ENCODE measurements at places on chromosomes 5 and 9.

GRCh38 chr9:74322661-74323314 is 174.3 kb upstream of the RORB start:
- DNase-seq = no peak

DNA sequence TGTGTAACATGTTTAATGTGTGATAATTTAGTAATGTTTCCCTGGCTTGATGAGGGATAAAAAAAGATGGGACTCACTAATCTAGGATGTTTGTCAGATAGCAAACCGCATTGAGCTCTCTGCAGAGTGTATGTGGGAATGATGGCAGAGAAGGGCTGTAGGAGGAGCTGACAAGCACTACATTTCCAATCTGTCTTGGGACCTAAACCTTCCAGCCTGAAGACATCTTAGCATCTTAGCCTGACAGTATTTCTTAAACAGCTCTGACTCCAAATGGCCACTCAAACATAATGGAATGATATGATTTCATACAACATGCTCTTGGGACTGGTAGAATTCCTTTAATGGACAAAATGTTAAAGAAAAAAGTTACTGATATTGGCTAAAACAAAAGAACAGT is 116.7 kb downstream of the PPP2R2B start:
- no peak for DNase-seq

DNA sequence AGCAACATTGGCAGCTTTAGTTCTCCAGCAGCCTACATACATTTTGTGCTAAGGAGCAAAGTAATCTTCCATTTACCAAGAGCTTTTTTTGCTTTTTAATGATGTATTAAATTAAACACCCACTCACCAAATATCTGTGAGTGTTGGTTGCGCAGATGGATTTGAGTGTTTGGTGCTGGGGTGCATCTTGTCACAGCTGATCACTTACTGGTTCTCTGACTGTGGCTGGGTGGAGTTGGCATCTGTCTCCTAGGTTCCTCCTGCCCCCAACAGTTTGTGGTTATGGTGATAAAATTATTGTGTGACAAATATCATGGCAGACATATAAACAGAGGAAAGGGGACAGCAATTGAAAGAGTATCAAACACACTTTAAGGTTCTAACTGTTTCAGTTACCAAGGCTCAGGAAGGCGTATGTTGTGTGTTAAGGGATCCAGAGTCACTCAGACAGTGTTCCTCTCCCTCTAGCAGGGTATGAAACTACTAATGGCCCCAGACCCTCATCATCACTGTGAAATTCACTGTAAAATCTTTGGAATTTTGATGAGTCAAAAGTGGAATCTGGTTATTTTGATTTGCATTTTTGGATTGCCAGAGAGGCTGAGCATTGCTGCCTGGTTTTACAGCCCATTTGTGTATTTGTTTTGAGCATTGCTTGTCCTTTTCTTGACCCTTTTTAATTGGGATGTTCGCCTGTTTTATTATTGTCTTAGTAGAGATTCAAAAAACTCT is 81.7 kb downstream of the PDE8B start:
- no peak for DNase-seq

- no peak for DNase-seq
These were observed 5.5 kb downstream of the F2RL2 start for GRCh38 chr5:76617675-76618074.

DNA sequence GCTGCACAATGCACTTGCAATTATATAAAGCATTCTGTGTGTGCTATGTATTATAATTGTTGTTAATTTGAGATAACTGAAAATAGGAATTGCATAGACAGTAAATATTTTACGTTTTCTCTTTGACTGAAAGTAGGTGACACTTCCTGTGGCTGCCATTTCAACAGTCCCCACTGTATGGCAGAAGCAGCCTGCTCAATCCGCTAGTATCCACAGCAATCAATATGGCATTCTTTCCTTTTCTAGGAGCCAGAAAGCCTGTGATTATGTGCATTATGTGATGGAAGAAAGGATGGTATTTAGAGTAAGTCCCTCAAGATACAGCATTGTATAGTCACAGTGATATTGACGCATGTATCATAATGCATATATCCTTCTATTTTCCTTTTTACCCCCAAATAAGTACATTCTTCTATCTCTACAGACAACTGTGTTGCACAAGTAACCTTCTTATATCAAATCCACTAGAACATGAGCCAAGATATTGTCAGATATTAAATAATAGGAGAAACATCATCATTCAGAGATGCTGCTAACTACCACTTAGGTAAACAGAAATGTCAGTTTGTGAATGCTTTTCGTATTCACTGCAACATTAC is 59.7 kb downstream of the CARTPT start:
- DNase-seq = no peak

Measured in activated naive CD4-positive, alpha-beta T cell (primary cell).